ENCODE measurements at places on chromosomes 13 and 19.

DNA sequence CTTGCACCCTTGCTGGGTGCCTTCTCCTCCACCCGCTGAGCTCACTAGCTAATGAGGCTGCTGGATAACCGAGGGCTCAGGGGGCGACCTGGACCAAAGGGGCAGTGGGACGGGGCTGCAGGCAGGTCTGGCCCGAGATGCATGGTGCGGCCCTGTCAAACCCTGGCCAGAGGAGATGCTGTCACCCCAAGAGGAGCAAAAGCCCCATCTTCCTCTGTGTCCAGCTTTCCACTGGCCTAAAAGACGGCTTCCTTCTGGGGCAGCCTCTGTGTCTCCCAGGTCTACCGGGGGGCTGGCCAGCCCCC is 261.8 kb downstream of the TBC1D4 start:
- DNase-seq: no peak

DNA sequence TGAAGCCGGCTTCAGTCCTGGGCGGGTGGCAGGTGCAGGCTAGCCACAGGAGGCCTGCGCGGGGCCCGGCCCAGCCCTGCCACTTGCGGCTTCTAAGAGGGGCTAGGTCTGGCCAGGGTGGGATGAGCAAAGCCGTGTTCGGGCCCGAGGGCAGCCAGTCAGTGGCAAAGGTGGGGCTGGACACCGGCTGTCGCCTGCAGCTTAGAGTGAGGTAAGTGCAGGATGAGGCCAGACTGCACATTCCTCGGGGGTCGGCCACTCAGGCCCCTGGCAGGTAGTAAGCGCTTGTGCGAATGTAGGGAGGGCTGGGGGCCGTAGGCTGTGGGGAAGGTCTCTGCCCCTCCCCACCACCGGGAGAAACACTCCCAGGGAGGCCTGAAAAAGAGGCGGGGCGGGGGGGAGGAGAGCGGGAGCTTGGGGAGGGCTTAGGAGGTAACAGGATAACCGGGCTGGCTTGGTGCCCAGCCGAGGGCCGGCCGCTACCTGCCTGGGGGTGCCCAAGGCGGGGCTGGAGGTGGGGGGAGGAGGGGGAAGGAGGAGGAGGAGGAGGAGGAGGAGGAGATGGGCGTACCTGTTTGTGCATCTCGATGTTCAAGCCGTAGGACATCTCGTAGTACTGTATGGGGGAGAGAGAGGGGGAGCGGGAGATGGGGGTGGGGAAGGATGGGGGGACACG is 6.4 kb downstream of the TLE5 start:
- peak; percentile 82 for DNase-seq

GRCh38 chr13:28609926-28610325 is 49.0 kb upstream of the POMP start:
- no peak for DNase-seq

DNA sequence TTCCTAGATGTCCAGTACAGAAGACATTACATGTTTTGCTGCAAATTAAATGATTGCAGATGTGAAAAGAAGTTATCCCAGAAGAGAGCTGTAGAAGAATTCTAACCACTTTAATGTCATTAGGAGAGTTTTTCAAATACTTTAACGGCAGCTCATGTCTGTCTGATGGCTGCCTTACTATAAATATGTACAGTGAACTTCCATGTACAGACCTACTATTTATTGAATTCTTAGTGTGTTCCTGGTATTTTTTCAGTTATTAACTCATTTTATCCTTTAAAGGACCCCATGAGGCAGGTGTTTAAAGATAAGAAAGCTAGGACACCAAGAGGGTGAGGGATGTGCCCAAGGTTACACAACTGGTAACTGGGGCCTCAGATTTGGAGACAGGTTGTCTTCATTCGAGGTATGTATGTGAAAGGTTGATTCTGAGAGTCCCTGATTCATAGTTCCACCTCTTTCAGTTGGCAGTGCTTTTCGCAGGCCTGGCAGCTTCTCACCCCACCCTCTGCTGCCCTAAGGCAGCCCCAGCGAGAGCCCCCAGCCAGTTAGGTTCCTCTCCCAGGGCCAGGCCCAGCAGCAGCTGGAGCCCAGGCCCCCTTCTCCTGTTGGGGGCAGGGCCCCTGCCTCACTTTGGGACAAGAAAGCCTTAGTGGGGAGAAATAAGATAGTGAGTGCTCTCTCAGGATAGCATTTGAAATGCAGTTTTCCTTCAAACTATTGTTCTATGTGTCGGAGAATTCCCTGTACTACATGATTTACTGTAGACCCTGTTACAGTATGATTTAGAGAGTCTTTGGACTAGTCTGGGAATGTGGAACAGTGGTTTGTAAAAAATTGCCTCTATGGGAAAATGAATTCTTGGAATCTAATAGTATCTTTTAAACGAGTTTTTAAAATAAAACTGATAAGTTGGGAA is 67.7 kb upstream of the TEX29 start:
- no peak for DNase-seq

DNA sequence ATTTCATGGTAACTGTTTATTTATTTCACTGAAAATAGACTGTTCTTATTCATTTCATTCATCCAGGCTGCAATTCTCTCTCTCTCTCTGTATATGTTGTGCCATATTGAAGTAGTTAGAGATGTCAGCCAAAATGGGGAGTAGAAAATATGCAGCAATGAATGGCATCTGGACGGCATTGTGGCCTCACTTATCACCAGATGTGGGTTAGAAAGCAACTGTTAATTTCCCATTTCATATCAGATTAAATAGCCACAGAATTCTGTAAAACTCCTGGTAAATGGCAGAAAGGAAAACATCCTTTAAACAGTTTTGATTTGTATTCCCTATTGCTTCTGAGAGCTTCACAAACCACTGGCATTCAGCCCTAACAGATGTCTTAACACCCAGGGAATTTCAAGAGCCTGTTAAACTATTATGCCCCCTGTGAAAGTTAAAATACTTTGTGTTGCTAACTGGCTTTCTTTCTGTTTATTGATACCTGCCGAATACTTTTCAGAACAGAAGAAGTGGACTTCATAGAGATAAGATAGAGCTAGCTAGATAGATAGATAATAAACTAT is 1763.3 kb upstream of the MIR17HG start:
- no peak for DNase-seq

GRCh38 chr13:106568299-106569003 is 514 bp upstream of the ARGLU1 start:
- no peak for DNase-seq

DNA sequence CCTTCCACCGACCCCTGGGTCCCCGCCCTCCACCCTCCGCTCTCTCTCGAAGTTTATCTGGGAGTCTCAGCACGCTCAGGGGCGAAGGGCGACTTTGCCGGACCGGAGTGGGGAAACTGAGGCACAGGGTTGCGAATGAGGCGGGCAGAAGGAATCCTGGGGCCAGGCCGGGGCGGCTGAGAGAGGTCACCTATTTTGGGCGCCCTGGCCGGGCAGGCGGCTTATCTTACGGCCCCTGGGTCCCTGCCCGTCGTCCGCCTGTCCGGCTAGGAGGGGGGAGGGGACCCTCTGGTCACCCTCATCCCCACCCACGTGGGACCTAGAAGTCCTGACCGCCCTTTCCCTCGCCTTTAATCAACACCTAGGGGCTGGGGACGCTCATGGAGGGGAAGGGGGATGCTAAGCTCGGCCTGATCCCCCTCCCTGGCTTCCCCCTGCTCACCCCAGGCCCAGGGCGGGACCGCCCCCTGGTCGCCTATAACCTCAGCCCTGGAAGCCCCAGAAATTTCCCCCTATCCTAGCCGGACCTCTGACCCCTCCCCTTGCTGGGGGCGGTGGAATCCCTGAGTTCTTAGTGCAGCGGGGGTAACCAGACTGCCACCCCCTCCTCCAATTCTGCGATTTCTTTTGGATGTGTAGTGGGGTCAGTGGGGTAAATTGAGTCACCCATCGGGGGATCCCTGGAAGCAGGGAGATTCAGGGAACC is 556 bp downstream of the TRIP10 start:
- DNase-seq: peak; percentile 44

DNA sequence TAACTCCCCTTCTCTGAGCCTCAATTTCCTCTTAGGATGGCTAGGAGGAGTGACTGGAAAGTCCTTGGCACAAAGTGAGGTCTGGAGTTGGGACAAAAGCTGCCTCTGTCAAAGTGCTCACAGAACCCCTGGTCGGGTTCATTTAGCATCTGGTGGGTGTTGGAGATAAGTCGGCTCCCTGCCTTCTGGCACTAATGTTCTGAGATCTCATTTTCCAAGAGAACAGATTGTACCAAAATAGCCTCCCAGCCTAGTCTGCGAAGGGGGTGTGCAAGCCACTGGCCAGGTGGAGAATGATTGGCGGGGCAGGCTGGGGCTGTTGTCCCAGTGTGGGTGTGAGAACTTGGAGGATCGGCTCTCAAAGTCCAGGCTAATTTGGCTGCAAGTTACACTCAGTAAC is 20.7 kb upstream of the NWD1 start:
- DNase-seq: no peak

DNA sequence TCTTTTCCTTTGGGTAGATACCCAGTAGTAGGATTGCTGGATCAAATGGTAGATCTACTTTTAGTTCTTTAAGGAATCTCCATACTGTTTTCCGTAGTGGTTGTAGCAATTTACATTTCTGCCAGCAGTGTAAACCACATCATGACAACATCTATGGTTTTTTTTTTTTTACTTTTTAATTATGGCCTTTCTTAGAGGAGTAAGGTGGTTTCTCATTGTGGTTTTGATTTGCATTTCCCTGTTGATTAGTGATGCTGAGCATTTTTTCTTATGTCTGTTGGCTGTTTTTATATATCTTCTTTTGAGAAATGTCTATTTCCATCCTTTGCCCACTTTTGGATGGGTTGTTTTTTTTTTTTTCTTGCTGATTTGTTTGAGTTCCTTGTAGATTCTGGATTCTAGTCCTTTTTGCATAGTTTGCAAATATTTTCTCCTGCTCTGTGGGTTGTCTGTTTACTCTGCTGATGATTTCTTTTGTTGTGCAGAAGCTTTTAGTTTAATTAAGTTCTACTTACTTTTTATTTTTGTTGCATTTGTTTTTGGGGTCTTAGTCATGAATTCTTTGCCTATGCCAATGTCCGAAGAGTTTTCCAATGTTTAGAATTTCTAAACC is 38.8 kb downstream of the TDRD3 start:
- no peak for DNase-seq

DNA sequence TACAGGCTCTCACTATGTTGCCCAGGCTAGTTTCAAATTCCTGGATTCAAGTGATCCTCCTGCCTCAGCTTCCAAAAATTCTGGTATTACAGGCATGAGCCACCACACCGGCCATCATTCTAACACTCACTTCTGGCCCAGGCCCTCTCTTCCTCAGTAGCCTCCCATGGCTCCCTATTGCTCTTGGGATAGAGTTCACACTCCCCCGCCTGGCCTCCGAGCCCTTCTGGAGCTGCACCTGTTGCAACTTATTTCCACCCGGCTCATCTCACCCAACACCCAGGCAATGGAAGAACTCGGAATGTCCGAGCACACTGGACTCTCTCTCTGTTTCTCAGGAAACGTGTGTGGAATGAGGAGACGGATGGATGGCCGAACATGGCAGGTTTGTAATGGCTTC is 9.0 kb upstream of the SBK3 start:
- no peak for DNase-seq

DNA sequence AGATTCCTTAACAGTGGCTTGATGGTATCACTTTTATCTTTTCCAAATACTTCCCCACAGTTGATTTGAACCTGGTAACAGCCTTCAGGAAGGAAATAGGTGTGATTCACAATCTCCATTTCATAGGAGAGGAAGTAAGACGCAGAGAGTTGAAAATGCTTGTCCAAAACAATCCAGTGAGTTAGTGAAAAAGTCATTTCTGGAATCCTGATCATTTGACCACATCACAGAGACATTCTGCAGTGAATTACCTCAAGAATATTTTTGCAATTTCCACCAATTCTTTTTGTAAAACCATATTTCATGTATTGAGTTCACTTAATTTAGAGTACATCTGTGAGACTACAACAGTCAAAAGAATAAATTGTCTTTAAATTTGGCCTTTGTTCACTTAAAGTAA is 292.8 kb downstream of the DCLK1 start:
- DNase-seq: no peak

DNA sequence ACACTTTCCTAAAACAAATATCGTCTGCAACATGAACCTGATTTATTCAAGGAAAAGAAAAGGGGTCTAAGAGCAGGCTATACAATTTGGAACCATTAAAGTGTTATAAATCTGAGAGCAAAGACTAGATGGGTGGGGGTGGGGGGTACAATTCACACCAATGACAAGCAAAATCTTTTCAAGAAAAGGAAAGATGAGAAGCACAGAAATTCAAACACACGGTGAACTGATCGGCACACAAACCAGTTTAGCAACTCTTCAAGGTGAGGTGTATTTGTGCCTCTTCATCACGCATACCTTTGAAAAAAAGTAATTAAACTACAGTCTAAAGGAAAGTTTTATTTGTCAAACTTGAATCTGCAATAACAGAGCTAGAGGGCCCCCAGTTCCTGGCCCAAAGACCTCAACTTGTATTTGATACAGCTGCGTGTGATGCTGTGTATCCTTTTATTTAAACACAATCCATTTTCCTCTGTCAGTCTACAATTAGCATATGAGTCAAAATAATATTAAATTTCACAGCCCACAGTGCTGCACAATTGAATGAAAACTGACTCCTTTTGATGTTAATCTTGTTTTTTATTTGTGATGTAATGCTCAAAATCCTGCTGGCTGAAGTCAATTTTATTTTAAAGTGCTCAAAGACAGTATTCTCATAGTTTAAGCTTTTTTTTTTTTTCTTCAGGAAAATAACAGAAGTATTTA is 14.2 kb downstream of the EFNB2 start:
- DNase-seq: no peak

DNA sequence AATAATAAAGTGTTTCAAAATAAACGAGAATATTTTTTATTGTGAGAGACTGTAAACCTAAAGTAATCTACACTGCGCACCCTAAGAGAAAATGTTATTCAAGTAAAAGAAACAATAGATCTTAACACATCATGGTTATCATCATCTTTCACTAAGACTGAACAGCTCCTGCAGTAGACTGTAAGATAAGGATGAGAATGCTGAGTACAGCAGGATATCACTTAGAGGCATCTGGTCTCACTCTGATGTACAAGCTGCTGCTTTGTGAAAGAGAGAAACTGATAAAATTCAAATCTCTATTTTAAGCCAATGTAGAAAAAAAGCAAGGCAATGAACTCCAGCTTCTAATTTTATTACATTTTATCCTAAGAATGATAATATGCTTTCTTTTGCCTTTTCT is 261.7 kb upstream of the HTR2A start:
- DNase-seq: no peak

Measured in Calu3 (cell line).